ENCODE measurements at places on chromosomes 11 and 22. TPM values are rescaled to one million over a fixed set of nuclear protein-coding genes. Genes with fewer than 3 reads are reported as not detected.

- DNase-seq: no peak
Observed at GRCh38 chr11:132838627-132839026, 693.7 kb downstream of the OPCML start.

GRCh38 chr11:30206249-30206996, 24.4 kb upstream of the FSHB start:
- DNase-seq: no peak

- DNase-seq: no peak
Observed at GRCh38 chr11:121144723-121145122, 43.7 kb downstream of the TECTA start.

DNA sequence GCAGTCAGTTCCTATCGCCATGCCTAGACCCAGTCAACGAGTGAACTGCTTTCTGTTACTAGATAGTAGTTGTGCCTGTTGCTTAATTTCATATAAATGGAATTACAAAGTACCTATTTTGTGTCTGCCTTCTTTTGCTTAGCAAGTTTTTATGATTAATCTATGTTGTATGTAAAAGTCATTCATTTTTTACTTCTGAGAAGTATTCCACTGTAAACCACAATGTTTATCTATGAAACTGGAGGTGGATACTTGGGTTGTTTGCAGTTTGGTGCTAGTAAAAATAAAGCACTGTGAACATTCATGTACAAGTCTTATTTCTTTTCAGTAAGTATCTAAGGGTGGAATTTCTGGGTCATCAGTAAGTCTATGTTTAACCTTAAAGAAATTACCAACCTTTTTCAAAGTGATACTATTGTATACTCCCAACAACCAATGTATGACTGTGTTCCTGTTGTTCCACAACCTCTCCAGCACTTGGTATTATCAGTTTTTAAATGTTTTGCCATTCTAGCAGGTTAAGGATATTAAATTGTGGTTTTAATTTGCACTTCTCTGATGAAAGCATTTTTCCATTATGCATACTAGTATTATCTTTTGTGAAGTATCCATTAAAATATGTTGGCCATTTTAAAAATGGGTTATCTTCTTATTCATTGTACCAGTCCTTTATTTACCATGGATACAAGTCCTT, 68.2 kb downstream of the DNAJC24 start:
- DNase-seq: peak; percentile 31

DNA sequence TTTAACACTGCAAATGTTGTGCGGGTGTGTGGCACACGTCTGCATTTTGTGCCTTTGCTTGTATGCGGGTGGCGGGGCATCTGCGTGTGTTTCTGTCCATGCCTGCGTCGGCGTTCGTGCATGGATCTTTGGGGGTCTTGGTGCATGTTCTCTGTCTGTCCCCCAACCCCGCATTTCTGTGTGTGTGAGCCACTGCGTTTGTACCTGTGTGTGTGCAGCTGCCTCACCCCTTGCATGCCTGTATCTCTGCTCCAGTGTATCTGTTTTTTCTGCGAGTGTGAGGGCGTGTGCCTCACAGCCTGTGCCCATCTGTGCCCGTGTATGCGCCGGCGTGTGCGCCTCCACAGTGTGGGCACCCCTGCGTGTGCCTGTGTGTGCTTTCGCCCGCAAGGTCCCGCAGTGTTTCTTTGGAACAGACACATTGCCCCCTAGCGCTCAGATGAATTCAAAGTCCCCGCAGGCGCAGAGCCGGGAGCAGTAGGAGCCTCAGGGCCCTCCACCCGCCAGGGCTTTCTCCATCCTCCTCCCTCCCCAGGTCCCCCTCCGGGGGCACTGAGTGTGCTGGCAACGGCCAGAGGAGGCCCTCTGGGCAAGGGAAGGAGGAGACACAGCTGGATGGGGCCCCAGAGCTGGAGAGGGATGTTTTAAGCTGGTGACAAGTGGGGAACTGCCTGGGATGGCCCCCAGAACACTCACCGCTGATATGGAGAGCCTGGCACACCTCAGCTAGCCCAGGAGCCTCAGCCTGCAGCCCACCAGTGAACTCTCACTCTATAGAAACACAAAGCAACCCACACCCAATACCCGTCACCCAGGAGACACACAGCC, 3.1 kb upstream of the MN1 start:
- DNase-seq: no peak

- no peak for DNase-seq
Observed at GRCh38 chr11:2516276-2517015, 71.6 kb downstream of the KCNQ1 start.

DNA sequence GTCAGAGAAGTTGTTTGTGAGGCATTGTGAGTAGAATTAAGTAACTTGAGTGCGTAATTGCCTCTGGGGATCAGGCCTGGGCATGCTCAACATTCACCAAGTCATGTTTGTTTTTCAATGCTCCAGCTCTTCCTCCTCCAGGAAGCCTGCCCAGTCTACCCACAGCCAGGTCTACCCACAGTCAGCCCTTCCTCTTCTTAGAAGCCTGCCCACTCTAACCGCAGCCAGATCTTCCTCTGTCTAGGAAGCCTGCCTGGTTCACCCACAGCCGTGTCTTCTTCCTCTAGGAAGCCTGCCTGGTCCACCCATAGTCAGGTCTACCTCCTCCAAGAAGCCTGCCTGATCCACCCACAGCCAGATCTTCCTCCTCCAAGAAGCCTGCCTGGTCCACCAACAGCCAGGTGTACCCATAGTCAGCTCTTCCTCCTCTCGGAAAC, 25.0 kb downstream of the LRP5 start:
- DNase-seq: no peak

GRCh38 chr11:126716456-126717083, 284.0 kb downstream of the KIRREL3 start:
- no peak for DNase-seq

DNA sequence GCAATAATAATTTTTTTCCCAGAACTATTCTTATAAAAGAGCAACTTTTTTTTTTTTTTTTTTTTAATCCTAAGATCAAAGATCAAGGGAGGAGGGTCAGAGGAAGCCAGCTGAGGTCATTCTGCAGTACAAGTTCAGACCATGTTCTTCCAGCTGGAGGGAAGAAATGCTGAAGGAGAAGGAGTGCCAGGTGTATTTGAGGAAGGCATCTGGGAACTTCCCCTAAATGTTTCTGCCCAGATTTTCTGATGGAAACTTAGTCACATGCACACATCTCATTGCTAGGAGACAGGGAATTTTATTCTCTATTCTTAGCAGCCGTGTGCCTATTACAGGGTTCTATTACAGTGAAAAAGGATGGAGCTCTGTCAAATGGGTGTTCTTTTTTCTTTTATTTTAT, 208.4 kb downstream of the ARHGAP42 start:
- DNase-seq: no peak

GRCh38 chr11:74284466-74284865, 27.0 kb downstream of the P4HA3 start:
- DNase-seq: no peak

Gene MGAT3
- 0.66 TPM for polyA plus RNA-seq

Gene SMTNL1
- polyA plus RNA-seq: not detected

Gene INS
- not detected for polyA plus RNA-seq

Gene MAJIN
- polyA plus RNA-seq: not detected
